Stimulated activated CD8-positive, alpha-beta memory T cell treated with anti-CD3 and anti-CD28 coated beads, Interleukin-12 subunit alpha, Interleukin-12 subunit beta, amount 100 ng/mL, for 4 hours (primary cell): ENCODE measurements at places on chromosomes 7 and 10.

DNA sequence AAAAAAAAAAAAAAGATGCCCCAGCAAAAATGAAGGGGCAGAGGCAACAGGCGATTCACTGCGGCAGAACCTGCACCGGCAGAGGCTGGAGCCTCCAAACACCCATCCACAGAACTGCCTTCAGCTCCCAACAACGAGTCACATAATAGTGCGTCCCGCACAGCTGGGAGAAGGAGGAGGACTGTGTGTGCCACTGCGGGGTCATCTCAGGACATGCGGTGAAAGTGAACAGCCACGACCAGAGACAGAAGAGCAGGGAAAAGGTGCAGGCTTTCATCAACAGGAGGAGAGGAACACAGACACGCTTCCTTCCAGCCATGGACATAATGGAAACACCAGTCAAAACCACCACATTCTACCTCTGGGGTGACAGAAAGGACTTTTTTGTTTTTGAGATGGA, 34.1 kb downstream of the DAGLB start:
- DNase-seq, result no peak

GRCh38 chr10:105609451-105609850, 968.4 kb downstream of the SORCS3 start:
- no peak for DNase-seq

GRCh38 chr10:97823734-97824133, 25.9 kb upstream of the GOLGA7B start:
- no peak for DNase-seq

DNA sequence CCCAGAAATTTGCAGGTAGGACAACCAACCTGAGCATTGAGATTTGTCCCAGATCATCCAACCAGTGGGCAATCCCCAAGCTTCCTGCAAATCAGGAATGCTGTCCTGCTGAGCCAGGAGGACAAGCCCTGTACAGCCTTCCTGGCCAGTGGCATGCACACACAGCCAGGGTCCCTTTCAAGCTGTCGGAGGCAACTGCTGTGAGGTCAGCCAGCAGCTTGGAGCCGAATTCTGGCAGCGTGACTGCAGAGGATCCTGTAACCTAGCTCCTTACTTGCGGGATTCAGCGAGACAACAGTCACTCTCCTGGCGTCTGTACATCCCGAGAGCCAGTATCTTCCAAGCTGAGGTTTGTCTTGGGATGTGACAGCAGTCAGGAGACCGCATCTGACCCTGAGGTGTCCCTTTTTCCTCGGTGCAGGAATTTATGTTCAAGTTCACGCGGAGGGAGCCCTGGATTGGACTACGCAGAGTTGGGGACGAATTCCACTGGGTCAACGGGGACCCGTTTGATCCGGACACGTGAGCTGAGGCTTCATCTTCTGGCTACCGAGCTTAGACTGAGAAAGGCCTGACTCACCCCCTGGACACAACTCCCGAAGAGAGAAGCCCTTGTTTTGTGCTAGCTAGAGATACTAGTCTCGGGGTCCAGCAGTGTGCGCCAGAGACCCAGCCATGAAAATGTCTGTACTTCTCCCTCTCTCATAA, 18.3 kb downstream of the CLEC2L start:
- DNase-seq, result no peak

- DNase-seq, result no peak
These were observed 166.7 kb upstream of the PRKCQ start for GRCh38 chr10:6746782-6747181.

GRCh38 chr10:59281861-59282260, 80.5 kb downstream of the FAM13C start:
- DNase-seq, result no peak

- no peak for DNase-seq
These were observed 104.0 kb downstream of the DIP2C start for GRCh38 chr10:585502-585901.
